Effector CD4-positive, alpha-beta T cell (primary cell): ENCODE measurements at places on chromosomes 4 and X.

DNA sequence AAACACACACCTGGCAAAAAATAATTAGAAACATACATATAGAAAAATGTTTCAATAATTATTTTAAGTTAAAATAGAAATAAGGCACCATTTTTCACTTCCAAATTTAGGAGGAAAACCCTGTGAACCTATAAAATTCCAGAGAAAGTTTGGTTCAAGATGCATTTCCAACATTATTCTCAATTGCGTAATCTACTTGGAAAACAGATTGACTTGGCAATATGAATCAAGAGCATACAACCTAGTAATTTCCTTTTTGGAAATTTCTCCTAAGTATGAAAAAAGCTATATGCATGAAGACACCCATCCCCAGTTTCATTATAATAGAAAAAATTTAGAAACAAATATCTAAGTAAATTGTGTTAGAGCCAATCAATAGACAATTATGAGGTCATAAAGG is 242.9 kb downstream of the IQCM start:
- no peak for DNase-seq

DNA sequence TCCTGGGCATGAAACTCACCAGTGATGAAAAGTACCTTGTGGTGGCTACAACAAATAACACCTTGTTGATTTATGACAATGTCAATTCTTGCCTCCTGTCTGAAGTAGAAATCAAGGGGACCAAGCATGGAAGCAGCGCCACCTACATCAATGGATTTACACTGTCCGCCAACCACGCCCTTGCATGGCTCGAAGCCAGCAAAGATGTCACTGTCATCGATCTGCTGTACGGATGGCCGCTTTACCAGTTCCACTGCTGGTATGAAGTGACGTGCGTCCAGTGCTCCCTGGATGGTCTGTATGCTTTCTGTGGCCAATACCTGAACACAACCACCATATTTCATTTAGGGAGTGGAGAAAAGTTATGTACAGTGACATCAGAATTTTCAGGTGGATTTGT is 200.5 kb downstream of the NWD2 start:
- DNase-seq = no peak

DNA sequence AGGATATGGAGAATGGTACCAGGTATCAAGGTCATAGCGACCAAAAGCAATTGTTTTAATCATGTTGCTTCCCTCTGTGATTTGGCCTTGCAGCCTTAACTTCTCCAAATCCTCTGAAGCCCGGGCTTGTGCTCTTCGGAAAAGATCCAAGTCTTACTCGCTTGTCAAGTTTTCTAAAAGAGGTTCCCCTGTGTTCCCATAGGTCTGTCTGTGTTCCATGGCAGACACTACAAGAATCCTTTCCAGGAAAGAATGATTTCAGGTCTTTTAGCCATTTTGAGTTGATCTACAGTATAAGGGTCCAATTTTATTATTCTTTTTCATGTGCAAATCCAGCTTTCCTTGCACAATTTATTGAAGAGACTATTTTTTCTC is 710.6 kb upstream of the DIAPH2 start:
- no peak for DNase-seq

DNA sequence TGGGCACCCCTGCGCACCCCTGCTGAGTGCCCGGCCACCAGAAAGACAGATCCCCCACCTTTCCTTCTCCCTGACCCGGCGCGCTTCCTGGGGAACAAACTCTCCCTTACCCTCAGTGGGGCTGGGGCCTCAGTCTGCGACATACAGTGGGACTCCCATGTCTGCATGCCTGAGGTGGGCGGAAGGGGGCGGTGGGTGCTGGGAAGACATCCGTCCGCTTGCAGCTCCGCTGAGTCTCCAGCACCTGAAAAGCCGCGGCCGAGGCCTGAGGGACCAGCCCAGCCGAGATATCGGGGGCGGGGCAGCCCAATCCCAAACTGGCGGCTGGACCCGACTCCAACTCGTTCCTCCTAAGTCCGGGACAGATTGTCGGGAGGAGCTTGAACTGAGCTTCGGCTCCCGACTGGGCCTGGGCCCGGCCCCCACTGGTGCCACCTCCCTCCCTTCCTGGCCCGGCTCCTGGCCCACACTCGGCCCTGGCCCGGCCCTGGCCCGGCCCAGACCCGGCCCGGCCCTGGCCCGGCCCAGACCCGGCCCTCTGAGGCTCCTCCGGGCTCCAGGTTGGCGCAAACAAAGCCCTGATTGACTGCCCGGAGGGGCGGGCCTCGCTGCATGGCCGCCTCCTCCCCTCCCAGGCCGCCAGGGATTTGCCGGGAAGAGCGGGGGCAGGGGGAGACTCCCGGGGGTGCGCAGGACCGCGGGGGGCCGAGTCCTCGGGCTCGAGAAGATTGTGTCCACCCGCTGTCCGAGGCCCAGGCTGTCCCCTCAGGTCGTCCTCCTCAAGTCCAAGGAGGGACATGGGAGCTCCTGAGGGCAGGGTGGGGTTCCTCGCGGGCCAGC is 877 bp upstream of the SLC16A2 start:
- no peak for DNase-seq
